ENCODE measurements at places on chromosomes 4 and X.

DNA sequence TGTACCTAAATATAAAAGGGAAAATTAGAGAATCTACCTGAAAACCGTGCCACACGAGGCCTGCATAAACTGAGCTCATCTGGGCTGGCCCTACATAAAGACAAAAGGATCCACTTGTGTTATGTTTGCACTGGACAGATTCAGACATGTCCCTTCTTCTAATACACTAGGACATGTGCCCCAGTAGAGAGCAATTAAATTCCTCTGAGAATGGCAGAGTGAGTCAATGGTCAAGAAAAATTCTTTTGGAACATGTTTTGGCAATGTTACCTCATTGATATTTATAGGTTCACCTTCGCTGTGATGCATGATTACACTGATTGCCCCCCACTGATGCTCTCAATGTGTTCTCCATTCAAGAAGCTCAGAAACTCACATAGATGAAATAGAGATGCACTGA lies 95.2 kb downstream of the MANBA start:
- no peak for DNase-seq

DNA sequence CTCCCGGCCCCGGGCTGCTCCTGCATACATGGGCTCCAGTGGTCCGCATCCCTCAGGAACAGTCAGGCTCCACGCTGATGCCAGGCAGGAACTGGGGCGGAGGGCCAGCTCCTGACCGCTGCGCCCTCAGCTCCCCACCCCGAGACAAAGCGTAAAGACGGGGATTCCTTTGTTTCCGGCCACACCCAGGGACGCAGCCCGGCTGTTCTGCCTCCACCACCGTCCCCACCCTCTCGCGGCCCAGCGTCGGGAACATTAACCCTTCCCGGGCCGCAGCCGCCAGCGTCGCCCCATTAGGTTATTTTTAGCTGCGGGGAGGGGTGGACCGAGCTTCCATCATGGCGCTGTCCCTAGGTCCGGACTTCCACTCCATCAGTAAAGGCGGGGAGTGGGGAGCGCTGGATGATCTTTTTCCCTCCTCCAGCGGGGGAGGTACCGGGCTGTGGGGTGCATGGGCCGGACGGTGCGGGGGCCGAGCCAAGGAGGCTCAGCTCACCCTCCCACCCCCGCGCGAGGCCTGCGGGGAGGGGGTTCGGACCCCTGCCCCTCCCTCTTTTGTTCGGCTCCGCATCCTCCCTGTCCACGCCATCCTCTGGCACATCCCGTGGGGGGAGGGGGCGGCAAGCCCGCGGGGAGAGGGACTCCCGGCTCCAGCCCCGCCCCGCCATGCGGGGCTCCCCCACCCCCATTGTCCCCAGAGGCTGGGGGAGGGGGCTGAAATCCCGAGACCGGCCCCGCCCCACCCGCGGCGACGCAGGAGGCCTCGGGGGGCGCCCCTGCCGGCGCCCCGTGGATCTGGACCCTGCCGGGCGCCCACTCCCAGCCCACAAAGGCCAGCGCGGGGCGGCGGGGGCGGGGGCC lies 5.3 kb downstream of the CRMP1 start:
- no peak for DNase-seq

DNA sequence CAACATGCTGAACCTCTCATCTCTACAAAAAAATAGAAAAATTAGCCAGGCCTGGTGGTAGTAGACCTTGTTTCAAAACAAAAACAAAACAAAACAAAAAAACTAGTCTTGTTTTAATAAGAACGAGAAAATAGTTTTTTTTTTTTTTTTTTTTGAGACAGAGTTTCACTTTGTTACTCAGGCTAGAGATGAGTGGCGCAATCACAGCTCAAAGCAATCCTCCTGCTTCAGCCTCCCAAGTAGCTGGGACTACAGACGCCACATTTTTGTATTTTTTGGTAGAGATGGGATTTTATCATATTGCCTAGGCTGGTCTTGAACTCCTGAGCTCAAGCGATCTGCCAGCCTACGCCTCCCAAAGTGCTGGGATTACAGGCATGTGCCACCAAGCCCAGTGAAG lies 47.7 kb upstream of the UGDH start:
- no peak for DNase-seq

DNA sequence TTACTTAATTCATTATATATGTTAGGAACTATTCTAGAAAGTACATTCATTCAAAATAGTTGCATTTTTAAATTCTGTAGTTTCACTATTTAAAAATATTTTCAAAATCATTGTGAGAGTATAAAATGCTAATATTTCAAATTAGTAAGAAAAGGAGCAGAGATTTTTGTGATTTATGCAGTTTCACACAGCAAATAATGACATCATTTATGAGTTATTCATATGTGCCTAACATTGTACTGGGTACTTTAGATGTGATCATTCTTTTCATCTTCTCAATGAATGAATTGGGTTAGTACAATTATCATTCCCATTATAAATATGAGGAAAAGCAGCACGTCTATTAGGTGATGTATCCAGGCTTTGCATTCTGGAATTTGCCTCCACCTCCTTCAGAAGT lies 1451.0 kb upstream of the IGFBP7 start:
- DNase-seq, result no peak

DNA sequence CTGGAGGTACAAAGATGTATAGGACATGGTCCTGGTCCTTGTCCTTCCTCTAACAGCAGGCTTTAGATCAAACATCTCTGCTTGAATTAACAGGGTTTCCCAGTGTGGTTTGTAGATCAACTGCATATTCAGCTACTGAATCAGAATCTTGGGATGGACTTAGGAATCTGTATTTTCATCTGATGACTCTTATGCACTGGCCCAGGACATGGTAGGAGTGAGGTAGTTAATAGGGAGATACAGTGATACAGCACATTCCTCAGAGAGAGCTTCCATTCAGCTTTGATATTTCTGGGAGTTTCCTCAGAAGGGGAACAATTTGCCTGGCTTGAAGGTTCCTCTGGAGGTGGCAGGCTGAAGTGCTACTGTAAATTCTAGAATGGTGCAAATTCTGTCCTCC lies 203.1 kb downstream of the LARP7 start:
- DNase-seq, result no peak

DNA sequence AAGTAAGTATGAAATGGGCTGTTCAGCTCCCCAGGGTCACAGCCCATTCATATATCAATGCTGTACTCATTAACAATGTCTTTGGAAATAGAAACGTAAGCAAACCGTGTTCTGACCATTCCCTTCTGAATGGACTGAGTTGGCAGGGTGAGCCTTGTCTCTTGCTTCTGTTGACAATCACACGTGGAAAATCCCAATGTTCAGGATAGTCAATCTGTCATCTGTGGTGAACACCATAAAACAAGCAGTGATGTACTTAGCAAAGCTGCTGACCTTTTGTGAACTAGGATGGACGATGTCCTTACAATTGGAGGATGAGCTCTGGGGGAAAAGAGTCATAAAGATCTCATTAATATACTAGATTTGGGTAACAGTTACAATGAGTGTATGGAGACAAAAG lies 109.6 kb upstream of the PAQR3 start:
- DNase-seq, result no peak

GRCh38 chr4:92254767-92255442 lies 48.9 kb upstream of the GRID2 start:
- DNase-seq, result no peak

DNA sequence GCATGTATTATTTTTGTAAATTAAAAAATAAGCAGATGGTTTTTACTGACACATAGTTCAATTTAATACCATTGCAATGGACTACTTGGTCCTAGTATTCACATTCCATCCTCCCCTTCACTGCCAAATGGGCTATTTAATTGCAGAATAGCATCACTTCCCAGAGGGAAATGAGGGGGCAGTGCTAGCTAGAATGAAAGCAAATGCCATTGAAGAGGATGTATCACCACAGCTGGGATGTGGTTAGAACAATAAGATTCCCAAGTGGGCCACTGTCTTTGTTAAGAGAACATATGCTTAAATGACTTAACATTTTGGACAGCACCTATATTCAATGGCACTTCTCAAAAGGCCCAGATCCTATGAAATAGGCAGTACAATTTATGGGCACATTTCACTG lies 224.7 kb downstream of the RBMX2 start:
- no peak for DNase-seq

- DNase-seq, result no peak
These were observed 1.5 kb downstream of the ADRA2C start for GRCh38 chr4:3767570-3768288.

- no peak for DNase-seq
These were observed 8.1 kb upstream of the PGAM4 start for GRCh38 chrX:77977518-77977917.

DNA sequence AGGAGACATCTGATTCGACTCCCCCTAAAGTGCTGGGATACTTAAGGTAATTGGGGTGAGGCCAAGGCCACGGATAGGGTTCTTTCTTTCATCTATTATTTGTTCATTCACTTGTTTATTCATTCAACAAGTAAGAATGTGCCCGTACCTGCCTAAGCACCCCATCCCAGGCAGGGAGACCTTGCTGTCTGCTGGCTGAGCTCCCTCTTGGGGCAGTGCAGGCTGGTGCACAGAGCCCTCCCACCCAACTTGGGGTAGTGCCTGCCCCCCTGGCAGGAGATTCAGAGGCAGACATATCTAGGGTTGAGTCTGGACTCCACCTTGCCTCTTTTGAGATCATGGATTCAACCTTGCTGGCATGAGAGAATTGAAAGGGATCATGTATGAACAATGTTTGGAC lies 95.7 kb downstream of the DRD5 start:
- no peak for DNase-seq

GRCh38 chr4:94561249-94562024 lies 109.7 kb downstream of the PDLIM5 start:
- no peak for DNase-seq

- no peak for DNase-seq
These were observed 23.6 kb downstream of the KLF3 start for GRCh38 chr4:38687571-38688011.

GRCh38 chr4:78120144-78120880 lies 63.2 kb downstream of the FRAS1 start:
- DNase-seq, result no peak

GRCh38 chr4:138707746-138708677 lies 307.6 kb upstream of the NOCT start:
- DNase-seq, result no peak

DNA sequence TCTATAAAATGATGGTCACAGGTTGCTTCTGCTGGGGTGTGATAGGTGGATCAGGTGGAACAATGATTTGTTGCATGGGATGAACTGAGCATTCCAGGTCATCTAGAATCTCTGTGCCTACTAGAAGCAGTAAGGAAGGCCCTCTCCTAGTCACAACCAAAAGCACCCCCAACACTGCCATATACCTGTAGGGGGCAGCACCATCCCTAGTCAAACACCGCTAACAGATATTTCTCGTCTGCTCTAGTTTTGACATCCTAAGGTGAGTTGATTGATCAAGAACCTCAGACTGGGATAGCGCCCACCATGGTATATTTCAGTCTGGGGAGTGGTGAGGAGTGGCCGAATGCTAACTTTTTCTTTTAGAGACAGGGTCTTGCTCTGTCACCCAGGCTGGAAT lies 160.2 kb downstream of the NHS start:
- no peak for DNase-seq

DNA sequence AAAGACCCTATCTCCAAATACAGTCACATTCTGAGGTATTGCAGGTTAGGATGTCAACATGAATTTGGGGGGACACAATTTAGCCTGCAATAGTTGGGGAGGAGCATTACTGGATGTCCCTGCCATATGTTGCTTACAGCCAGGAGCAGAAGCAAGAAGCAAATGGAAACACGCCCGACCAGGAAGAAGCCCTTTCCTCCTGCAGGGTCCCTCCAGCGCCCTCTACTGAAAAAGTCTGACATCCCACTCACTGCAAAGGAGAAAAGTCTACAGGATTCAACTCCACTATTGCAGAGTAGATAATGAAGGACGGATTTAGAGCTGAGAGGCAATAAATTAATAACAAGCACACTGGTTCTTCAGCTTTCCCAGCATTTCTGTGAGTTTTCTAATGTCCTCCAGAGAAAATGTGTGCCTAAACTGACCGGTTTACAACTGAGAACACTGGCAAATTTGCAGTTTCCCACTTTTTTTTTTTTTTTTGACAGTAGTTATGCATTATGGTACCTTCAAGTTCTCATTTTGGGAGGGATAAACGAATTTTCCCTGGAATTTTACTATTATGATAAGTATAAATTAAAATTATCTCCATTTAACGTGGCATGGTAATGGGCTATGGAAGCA lies 31.7 kb downstream of the COQ2 start:
- no peak for DNase-seq

DNA sequence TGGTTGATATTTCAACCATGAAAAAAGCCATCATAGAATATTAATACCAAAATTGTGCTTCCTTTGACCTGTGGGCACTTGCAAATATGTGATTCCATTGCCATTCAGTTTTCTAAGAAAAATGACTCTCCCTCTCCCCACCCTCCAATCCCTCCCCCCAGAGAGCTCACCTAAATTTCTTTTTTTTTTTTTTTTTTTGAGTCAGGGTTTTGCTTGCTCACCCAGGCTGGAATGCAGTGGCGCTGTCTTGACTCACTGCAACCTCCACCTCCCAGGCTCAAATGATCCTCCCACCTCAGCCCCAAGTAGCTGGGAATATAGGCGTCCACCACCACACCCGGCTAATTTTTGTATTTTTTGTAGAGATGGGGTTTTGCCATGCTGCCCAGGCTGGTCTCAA lies 47.0 kb downstream of the SNX25 start:
- no peak for DNase-seq

DNA sequence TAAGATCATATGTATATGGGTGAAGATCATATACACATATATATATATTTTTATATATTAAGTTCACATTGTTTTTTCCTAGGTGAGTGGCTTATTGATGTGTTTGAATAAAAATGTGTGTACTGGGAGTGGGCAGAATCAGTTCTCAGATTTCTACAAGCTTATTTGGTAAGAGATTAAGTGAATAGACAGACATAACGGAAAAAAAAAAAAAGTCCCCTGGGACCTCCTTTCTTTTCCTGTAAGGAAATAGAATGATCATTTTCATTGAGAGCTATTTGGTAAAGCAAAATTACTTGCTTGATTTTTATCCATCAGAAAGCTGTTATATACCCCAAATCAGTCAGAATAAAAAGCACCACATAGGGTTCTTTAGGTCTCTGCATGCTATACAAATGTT lies 597.7 kb downstream of the PCDH18 start:
- no peak for DNase-seq

DNA sequence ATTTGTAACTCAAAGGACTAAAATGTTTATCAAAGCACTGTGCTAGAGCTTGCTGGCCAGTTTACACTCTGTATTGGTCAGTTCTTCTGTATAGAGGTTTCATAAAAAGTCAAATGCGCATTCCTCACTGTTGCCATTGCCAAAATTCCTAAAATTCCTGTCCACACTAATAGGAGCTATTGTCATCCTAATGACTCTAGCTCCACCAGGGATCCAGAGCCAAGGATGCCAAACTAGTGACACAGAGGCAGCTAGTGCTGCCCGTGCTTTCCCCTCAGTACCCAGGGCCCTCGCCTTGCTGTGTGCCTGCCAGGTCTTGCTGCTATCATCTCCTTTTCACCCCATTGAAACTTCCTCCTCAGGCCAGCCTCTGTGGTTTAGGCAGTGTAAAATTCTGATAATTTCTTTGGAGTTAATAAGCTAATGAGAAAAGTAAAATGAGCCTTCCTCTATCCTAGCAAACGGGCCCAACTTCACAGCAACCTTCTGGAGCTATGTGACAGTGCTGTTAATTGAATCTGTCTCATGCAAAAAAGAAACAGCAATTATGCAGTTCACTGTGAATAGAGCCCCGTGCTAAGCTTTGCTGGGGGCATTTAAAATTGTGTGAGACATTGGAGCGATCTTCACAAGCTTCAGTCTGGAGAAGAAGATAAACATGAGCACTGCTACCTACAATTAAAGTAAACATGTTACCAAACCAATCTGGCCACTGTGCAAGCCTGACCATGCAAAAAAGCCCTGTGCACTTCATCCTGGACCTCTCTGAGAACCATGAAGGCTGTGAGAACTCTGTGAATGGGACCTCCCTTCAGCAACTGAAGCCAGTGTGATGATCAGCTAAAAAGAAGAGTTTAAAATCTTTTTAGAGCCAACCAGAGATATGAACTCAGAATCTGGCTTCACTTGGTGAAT lies 43.1 kb upstream of the FGF2 start:
- DNase-seq, result peak; percentile 14

Data from tibial nerve (tissue), 4 donors.